ENCODE measurements at places on chromosomes 13 and 19. TPM values are rescaled to one million over a fixed set of nuclear protein-coding genes. Genes with fewer than 3 reads are reported as not detected.

GRCh38 chr13:28356561-28357021 is 138.3 kb downstream of the FLT1 start:
- DNase-seq: no peak

GRCh38 chr13:77460195-77460594 is 75.3 kb upstream of the SCEL start:
- no peak for DNase-seq

GRCh38 chr13:46874006-46874405 is 22.8 kb downstream of the HTR2A start:
- DNase-seq: no peak

GRCh38 chr13:41673640-41674039 is 216.3 kb downstream of the RGCC start:
- no peak for DNase-seq

DNA sequence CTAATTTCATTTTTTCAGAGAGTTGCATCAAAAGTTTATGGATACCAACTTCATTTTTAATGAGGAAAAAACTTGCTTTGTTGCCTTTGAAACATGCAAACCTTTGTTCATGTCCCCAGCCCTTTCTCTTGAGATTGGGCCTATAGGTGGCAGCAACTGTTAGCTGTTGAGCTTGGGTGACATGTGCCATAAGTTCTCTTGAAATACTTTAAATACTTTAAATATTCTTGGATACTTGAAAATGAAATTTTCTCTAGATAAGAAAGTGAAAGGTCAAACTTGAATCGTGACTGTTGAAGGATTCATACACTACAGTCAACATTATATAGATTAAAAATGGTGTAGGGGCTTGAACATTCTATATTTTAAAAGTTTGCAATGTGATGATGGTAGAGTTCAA is 294.9 kb downstream of the NDFIP2 start:
- peak; percentile 47 for DNase-seq

RFPL4A gene
- not detected for polyA plus RNA-seq

DNA sequence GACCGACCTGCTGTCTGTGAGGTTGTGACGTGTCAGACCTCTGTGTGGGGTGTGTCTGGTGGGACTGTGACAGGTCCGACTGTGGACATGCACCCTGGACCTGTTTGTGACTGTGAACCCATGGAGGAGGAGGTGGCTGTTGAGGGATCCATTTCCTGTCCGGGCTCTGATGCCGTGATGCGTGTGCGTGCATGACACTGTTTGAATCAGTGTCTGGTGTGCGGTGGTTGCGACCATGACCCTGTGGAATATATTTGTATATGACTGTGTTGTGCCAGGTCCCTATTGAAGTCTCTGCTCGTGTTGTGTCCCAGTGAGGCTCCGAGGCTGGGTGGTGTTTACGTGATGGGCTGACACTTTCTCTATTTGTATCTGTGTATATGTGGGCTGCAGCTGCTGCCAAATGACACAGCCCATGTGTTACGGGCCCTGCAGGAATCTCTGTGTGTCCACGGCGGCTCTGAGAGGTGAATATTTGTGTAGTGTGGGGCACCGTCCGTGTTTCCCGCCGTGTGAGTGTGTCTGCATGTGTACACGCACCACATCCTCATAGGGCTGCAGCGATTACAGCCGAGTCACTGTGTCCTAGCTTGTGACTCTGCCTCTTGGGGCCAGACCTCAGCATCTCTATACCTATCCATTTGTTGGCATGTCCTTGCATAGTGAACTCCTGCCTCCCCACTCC is 18.3 kb downstream of the CCDC97 start:
- DNase-seq: no peak

PROZ gene
- polyA plus RNA-seq: not detected

- no peak for DNase-seq
These were observed 3.4 kb downstream of the FCAR start for GRCh38 chr19:54877471-54877870.

MIR17HG gene
- 1.3 TPM for polyA plus RNA-seq

- no peak for DNase-seq
These were observed 20.1 kb upstream of the TFDP1 start for GRCh38 chr13:113564331-113565023.

DNA sequence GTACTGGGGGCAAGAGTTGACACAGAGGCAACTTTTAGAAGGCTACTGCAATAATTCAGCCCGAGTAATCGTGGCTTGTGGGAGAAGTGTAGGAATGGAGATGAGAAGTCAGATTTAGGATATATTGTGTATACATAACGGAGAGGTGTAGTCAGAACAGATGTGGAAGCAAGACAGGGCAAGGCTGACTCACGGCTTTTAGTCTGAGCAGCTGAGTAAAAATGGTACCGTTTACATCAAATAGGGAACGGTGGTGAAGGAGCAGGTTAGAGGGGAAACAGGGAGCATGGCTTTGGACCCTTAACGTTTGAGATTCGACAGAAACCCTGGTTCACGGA is 796 bp upstream of the LSM14A start:
- DNase-seq: peak; percentile 74

- DNase-seq: no peak
These were observed 132.1 kb downstream of the ATP8A2 start for GRCh38 chr13:25503856-25504255.

SHFL gene
- polyA plus RNA-seq: 25.0 TPM

DNA sequence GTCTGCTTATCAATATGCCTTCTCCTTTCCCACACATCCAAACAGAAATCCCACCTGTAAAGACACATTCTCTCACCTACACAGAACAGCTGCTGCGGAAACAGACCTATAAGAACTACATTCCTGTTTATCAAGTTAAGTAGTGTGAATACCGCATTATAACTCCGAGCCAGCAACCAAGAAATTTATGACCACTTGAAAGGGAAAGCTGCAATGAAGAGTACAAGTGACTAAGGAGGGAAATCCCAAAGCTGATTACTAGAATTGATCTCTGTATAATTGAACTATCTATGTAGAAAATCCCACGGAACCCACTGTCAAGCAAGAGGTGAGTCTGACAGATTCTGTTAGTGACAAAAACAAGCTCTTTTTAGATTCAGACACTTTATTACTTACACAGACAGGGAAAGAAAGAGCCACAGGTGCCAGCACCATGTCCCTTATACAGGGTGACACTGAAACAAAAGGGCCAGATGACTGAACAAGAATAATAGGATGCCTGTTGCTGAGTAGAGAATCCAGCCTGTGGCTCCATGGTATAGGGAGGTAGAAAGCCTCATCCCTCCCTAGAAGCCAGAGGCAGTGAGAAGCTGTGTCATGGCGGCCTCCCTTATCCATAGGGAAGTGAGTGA is 1.6 kb upstream of the IGFL4 start:
- no peak for DNase-seq

DNA sequence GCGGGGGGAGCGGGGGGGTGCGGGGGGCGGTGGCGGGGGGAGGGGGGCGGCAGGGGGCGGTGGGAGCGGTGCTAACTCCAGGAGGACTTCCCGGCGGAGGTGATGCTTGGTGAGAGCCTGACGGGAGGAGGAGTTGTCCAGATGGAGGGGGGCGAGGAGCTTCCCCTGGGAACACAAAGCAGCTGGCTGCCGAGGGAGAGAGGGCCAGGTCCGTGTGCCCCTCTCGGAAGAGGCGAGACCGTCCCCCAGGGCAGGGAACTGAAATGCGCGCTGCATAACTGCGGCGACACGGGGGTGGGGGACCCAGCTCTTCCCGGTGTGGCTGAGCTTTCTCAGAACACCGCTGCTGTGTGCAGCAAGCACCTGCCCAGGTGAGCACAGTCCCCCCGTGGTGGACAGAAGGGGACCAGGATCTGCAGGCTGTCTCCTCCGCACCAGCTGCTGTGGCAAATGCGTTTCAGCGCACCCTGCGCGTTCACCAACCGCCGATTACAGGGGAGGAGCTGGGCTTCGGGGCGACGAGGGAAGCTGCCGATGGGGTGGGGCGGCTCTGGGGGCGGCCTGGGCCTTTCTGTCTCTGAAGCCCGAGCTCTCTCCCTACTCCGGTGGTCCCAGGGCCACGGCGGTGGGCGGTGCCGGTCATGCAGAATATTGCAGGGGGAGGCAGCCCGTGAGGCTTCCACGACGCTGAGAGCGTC is 54.7 kb upstream of the F7 start:
- no peak for DNase-seq

DNA sequence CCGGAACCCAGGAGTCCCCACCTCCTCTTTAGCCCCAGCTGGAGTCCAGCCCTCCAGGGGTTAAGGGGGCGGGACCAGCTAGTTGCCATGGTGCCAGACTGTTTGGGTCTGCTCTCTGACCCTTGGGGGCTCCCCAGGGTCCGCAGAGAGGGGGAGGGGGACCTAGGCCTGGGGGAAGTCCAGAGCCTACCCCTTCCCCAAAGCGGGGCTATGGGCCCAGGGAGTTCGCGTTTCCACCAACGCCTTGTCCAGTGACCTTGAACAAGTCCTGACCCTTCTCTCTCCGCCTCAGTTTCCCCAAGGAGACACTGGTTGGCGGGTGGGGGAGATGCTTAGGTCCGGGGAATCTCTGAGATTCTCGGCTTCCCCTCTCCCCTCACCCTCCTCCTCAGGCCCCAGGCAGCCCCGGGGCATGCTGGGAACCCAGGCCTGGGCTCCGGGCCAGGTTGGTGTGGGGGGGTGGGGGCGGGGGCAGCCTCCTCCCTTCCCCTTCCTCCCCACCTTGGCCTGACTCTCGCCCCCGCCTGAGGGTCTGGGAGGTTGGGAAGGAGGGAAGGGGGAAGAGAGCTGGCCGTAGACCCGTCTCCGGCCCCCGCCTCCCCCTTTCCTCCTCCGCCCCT is 2.6 kb upstream of the SPACA6 start:
- peak; percentile 41 for DNase-seq

DNA sequence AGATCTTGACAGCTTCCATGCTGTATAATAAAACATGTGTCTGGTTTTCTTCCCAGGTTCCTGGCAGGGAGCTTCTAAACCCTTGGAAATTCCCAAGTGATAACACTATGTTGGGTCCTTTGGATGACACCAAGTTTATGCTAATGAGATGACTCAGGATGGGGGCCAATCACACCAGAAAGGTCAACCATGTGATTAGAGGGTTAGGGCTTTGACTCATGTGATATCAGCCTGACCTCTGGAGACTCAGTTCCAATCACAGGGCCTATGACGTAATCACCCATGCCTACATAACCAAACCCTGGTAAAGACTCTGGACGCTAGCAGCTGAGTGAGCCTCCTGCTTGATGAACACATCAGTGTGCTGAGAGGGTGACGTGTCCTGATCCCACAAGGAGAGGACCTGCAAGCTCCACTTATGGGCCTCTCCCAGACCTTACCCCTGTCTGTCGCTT is 203.6 kb downstream of the DCLK1 start:
- DNase-seq: peak; percentile 18

TUBB4A gene
- polyA plus RNA-seq: not detected

SH2D3A gene
- polyA plus RNA-seq: not detected

DNA sequence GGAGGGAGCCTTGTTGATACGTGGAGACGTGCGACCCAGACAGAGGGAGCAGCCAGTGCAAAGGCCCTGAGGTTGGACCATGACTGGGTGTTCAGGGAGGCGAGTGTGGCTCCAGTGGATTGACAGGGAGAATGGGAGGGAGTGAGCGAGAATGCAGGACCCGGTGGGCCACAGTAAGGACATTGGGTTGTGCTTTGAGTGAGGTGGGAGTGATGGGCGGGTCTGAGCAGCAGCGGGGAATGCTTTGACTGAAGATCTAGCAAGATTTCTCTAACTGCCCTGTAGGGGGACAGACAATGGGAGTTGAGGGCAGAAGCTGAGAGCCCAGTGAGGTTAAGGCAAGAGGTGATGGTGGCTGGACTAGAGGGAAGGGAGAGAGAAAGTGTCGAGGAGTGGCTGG is 7.7 kb upstream of the NANOS2 start:
- DNase-seq: no peak

- peak; percentile 89 for DNase-seq
These were observed 1.4 kb upstream of the RAVER1 start for GRCh38 chr19:10334588-10335351.

- no peak for DNase-seq
These were observed 541.4 kb upstream of the SLITRK5 start for GRCh38 chr13:87129602-87130300.

DNA sequence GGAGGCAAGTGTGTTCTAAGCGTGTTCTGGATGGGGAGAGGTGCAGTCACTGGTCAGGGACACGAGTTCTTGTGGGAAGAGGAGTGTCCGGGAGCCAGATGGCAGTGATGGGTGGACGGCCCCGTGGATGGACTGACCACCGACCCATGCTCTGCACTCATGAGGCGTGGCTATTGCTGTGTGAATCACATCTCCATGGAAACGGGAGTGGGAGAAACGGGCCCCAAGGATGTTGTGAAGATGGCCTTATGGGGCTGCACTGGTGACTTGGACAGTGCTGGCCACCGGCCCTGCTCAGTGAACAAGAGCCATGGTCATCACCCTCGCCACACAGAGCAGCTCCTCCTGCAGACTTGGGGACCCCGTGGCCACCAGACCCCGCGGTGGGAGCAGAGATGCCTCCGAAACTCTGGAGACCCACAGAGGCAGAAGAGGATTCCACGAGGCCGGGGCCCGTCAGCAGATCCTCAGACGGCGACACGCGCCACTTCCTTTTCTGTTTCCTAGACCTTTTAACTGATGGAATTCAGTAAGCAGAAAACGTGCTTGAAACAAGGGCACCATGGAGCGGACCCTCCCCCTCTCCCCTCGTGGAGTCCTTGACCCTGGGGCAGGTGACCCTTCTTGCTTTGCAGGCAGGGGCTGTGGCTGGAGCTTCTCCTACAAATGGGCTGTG is 47.5 kb downstream of the GAS6 start:
- no peak for DNase-seq

DNA sequence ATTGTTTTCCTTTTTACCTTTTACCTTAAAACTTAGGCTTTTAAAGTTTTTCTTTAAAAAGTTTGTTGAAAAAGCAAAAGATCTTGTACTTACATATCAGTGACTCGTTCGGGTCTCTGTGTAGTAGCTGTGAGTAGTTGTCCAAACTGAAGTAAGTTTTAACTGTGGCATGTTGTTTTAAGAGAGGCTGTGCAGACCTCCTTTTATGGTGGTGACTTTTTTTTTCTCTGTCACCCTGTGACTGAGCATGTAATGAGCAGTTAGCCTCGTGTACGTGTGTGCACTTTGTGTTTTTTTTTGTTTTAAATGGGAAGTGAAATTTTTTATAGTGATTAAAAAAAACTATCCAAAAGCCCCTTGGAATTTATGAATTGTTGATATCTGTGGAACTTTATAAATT is at the start of gene GPR183:
GPR183 (minus strand) TSS at position 153 of the 400 bp plus-strand sequence. CDS start 11,254 bp downstream, outside the sequence.
- DNase-seq: no peak

SPTBN4 gene
- 1.9 TPM for polyA plus RNA-seq

ZNF714 gene
- 9.8 TPM for polyA plus RNA-seq

EXOC3L2 gene
- polyA plus RNA-seq: not detected

GRCh38 chr13:63048653-63049052 is 1633.0 kb upstream of the PCDH20 start:
- DNase-seq: no peak

C19orf81 gene
- polyA plus RNA-seq: not detected

NLRP9 gene
- polyA plus RNA-seq: not detected

ZNF426 gene
- polyA plus RNA-seq: 13.2 TPM

ATP12A gene
- polyA plus RNA-seq: not detected

- no peak for DNase-seq
These were observed 387.3 kb downstream of the PCDH17 start for GRCh38 chr13:58018865-58019264.

RASL11A gene
- polyA plus RNA-seq: 14.4 TPM

ZNF547 gene
- 3.3 TPM for polyA plus RNA-seq

DNA sequence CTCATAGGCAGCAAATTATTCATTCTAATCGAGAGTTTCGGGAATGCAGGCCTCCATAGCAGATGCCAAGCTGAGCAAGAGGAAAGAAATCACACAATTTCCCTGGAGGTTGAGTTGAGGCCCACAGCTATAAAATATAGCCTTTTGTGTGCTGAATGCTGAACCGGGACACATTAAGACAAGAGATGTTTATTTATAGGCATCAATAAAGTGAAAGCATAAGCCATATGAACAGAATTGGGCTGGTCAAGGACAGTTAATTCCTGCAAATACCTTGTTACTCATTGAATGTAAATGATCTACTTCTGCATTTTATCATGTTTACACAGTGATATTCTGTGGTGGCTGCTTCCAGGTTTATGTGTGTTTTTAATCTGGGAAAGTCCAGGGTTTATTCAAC is 461.7 kb downstream of the KLF12 start:
- DNase-seq: no peak

All from AG04450 (cell line).